Hippocampal formation (tissue), 2 donors: ENCODE measurements at places on chromosomes 13 and 19.

DNA sequence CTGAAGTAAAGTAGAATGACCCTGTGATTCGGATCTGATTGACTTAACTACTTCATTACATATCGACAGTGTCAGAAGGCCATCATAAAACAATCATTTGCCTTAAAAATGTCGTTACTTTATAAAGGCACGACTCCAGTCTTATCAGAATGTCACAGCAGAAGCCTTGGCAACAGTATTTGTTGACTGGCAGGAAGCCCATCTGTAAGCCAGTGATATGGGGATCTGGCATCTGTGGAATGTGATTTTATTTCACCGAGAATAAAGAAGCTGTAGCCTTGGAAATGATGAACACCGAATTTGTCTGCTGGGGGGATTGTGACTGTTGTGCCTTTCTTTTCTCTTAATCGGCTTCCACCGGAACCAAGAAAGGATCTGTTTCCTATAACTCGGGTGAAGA is 362.5 kb downstream of the TDRD3 start:
- no peak for DNase-seq

GRCh38 chr13:86174622-86175021 is 375.4 kb upstream of the SLITRK6 start:
- DNase-seq = no peak

GRCh38 chr19:5070331-5070730 is 101.4 kb downstream of the KDM4B start:
- DNase-seq = no peak

- no peak for DNase-seq
Measured at GRCh38 chr13:24851546-24851945, 87.6 kb downstream of the RNF17 start.

GRCh38 chr19:6218491-6219146 is 61.2 kb downstream of the MLLT1 start:
- DNase-seq = peak; percentile 37

- no peak for DNase-seq
Measured at GRCh38 chr13:106738186-106738678, 170.3 kb upstream of the ARGLU1 start.

- DNase-seq = no peak
Measured at GRCh38 chr19:49856574-49857021, 5.6 kb downstream of the PTOV1 start.

GRCh38 chr13:20174656-20175405 is 14.0 kb upstream of the GJA3 start:
- DNase-seq = no peak

- no peak for DNase-seq
Measured at GRCh38 chr19:5679289-5680083, 830 bp downstream of the MICOS13 start.

- DNase-seq = no peak
Measured at GRCh38 chr19:31261019-31261602, 88.1 kb downstream of the TSHZ3 start.

DNA sequence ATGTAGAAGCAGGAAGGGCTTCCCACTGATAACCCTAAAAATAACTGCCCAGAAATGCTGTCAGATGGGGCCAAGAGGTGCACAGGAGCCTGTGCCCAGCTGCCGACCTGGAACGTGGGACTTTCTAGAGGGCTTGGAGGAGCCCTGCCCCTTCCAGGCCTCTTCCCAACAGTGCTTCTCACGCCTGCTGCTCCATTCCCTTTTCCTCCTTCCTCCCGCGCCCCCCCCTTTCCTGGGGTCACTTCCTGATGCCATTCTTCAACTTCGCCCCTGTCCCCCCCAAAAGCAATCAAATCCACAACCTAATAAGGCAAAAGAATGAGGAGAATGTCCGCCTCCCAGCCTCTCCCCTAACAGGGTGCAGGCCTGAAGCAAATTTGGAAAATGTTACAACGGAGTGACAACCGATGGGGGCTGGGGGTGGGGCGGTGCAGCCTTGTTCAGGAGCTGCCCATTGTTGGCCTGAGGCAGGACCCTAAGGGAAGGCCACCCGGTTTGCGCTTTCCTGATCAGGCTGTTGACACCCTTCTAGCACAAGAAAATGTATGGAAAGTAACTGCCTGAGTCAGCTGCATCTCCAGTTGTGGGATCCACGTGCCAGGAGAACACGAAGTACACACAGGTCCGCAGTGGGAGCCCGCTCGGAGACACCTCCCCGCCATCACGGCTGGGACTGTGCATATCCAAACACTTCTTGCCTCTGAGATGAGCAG is 18.7 kb downstream of the ACTN4 start:
- no peak for DNase-seq

DNA sequence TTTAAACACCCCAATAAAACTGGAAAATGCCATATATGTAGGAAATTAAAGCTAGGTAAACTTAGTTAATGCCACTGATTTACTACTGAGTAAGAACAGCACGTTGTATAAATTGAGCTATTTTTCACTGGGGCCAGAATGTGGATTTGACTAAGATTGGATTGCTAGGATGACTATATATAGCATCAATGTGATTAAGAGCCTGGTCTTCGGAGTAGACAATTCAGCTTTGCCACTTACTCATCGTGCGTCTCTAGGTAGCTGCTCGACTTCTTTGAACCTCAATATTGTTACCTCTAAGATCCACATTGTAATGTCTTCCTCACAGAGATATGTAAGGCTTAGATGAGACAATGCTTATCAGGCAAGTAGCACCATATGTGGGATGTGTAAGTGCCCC is 462.5 kb downstream of the KLF12 start:
- no peak for DNase-seq

- DNase-seq = no peak
Measured at GRCh38 chr13:29993716-29994488, 143.5 kb upstream of the UBL3 start.

DNA sequence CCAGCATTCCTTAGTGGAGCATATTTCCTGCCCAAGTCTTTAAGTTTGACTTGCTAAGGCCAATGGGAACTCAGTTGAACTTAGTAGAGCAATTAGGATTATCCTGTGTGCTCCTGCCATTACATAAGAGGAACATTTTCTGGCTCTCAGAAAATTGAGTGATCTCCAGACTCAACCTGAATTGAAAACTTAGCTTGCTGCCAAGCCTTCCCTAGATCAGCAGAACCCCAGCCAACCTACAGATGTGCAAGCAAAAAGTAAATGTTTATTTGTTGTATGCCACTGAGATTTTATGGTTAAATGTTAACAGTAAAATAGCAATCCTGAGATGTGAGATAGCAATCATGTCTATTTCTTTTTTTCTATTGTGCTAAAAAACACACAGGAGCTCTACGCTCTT is 350.9 kb downstream of the OLFM4 start:
- DNase-seq = no peak

- DNase-seq = no peak
Measured at GRCh38 chr19:46537136-46538097, 41.8 kb upstream of the PNMA8B start.

DNA sequence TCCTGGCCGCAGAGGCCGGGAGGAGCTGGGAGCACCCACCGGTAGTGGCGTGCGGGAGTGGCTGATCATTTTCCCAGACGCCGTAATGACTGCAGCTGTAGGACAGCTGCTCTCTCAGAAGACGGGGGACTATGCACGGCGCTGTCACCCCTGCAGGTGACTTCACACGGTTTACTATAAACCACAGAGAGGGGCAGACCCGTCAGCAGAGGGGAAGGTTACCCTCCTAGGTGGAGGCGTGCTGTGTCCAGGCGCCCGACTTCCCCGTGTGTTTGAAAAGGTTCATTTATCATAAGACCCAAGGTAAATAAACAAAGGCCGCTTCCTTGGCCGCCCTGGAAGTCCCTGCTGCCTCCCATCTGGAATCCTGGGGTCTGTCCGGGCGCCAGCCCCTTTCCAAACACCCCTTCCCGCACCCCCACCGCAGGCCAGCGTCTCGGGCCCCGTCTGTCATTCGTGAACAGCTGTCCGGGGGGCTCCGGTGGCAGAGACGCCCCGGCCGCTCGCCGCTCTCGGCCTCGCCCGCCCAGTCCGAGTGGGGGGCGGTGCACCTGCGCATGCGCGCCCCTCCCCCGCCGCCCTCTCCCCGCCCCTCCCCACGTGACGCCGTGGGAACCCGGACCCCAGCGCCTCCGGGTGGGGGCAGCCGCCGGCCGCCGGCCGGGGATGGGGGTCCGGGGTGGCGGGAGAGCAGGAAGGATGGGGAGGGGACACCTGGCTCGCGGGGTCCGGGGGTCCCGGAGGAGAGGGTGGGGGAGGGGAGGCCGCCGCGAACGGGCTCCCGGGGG is 915 bp downstream of the SHC2 start:
- peak; percentile 37 for DNase-seq

DNA sequence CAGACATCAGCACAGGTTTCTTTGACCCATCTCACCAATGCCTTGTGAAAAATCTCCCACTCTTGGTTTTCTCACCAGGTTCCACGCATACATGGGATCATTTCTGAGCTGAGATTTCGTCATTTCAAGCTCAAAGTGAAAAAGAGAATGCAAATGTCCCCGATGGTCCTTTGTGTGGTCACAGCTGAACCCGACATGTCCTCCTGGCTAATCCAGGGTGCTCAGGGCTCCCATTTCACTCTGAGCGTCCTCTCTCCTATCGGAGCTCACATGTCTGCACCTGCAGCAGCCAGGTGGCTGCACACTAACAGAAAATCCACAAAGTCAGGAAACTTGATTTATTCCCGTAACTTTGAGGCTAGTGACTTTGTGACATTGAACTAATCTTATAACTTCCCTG is 9.3 kb upstream of the CEACAM3 start:
- no peak for DNase-seq

DNA sequence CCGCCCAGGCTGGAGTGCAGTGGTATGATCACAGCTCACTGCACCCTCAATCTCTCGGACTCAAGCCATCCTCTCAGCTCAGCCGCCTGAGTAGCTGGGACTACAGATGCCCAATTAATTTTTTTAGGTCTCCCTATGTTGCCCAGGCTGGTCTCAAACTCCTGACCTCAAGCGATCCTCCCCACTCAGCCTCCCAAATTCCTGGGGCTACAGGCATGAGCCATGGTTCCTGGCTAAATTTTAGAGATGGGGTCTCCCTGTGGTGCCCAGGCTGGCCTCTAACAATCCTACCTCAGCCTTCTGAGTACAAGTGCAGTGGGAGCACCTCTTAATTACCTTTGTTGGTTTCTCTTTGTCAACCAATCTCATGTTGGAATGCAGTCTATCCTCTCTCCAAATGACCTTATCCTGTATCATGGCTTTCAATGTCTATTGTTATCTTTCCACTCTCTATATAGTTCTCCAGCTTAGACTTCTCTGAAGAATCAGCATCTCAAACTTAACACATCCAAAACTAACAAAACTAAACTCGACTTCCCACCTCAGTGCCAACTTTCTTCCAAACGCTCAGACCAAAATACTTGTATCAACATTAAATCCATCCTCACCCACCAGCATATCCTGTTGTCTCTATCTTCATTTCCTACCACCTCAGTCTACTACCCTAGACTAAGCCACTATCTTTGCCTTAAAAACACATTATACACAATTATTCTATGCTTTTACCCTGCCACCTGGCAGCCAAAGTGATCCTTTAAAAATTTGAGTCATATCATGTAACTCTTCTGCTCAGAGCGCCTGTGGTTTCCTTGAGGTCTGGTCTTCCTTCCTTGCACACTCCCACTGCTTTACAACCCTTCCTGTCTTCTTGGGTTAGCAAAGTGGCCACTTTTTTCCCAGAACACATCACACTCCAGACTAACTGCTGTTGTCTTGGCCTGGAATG is 6.7 kb downstream of the TPT1 start:
- DNase-seq = no peak

DNA sequence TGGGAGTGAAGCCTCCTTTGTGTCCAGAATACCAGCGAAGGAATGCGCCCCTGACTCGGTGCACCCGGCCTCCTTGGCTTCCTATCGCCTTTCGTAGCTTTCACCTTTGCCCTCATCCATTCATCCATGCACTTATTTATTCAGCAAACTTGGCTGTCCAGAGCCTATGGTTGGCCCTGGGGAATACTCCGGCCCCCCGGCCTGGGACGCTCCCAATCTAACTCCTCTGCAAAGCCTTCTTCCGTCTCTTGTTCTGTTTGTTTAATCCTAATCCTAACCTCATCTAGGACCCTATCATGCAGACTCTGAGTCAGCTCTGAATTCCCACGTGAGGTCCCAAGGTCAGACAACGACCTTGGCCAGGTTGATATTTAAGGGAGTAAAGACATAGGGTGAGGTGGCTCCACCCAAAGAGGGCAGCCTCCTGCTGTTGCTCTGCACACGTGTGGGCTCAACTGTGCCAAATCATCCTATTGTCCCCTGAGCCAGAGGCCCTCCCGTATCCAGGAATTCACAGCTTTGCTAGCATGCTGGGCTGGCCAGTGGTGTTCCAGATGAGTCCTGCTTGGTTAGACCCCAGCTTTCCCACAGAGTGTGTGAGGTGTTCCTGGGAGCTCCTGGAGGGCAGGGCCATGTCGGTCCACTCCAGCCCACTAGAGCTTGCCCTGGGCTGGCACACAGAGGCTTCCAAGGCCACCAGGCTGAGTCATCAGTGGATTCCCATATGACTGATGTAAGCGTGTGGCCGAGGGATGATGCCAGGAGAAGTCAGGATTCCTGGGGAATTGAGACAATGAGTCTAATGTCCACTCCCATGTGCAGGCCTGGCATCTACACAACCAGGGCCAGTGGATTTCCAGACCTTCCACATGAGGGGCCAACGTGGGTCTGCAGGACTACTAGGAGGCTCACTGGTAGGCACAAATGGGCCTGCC is 6.5 kb upstream of the CCNE1 start:
- DNase-seq = no peak
